CD4-positive, alpha-beta T cell treated with Interleukin-17A for 4 hours (primary cell): ENCODE measurements at places on chromosomes 6 and 20.

DNA sequence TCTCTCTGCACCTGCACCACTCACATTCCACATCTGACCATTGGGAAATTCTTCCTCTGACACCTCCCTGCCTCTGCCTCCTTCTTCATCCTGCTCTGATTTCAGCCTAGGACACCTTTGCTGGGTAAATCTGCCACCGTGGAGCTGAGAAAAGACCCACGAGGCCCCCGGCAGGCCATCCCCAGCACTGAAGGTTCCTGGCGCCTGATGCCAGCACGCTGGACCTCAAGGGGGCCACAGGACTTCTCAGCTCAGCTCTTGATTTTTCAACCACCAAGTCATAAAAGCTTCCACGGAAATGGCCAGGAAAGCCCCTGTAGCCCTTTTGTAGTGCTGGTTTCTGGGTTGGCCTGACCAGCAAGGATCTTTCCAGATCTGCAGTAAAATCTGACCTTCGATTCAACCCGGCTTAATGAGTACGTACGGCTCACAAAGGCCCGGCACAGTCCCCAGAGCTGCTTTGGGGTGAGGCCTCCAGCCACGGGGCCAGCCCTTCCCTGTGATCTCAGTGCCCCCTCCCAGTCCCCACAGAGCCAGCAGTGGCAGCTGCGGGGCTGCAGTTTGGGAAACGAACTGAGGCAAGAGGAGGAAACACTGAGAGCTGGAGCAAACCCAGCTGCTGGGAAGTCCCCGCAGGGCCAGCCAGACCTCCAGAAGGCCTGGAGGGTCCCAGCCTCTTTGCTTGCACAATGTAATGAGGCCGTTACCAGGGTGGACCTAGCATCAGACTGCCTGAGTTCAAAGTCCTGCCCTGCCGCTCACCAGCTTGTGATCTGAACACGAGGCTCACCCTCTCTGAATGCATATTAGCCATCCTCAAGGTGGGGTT lies 157.5 kb downstream of the BMP7 start:
- DNase-seq, result no peak

GRCh38 chr20:53492212-53492611 lies 101.4 kb downstream of the ZNF217 start:
- DNase-seq, result no peak

GRCh38 chr20:41045671-41046070 lies 17.0 kb downstream of the TOP1 start:
- no peak for DNase-seq

GRCh38 chr6:38020593-38020992 lies 201.1 kb downstream of the ZFAND3 start:
- no peak for DNase-seq

DNA sequence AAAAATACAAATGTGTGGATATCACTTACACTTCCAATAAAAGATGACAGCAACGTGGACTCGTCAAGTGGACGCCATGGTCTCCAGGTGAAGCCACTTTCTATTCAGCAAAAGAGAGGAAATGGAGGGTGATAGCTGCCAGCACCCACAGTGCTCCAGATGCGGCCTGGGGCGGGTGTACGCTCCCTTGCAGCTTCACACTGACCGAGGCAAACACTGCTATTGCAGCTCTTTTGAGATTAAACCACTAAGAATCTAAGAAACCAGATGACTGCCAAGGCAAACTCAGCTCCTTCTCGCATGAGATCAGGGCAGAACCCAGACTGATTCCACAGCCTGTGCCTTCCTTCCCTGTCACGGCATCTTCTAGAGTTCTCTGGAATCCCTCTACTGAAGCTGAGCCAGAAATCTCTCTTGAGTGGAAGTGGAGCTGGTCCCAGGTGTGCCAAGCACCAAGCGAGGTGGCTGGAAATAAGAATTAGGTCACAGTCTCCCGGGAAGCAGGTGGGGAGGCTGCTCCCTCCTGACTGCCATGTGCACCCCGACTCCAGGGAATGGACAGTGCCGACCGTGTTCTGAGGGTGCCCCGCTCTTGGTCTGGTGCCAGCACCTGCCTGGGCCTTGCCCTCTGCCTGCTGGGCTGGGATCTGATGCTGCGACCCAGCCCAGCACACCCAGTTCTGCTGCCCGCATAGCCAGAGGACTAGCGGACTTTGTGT lies 90.1 kb upstream of the AFDN start:
- DNase-seq, result no peak

GRCh38 chr6:16901782-16902181 lies 140.5 kb upstream of the ATXN1 start:
- no peak for DNase-seq

DNA sequence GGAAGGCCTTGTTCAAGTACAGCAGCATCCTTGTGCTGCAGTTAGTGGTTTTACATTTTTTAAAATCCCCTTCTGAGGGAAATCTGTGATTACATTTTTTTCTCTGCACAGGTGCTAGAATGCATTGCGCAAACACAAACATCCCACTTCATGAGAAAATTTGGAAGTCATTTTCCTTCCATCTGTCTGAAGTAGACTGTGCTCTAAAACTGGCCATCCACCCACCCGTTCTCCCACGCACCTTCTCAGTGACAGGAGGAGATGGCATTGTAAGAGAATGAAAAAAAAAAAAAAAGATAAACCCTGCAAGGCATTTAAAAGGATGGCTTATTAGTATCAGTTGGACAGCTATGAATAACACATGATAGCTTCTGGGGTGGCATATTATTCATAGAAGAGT lies 65.0 kb downstream of the SOBP start:
- DNase-seq, result no peak

GRCh38 chr20:15317546-15318232 lies 980.3 kb upstream of the FLRT3 start:
- no peak for DNase-seq

GRCh38 chr6:24766680-24767462 lies 7.9 kb upstream of the GMNN start:
- no peak for DNase-seq

DNA sequence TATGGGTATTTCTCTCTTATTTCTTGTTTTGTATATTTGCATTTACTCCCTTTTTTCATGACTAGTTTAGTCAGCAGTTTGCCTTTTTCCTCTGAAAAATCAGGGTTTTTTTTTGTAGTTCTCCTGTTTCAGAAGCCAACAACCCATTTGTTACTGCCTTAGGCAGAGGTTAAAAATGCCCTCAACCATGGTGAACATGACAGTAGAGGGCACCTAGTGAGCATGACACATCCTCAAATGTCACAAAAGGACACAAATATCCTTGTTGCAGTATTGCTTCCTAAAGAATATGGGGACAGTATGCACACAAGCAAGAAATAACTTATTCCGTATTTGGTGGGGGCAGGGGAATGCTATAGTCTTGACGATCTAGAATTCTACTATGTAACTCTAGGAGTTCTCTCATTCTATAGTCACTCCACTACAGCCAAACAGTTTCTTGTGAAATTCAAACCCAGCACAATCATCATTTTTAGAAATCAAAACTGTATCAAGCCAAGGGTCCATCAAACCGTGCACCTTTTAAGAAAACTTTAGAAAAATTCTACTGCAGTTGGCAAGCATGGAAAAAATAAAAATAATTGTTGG lies 47.0 kb downstream of the GOPC start:
- no peak for DNase-seq

DNA sequence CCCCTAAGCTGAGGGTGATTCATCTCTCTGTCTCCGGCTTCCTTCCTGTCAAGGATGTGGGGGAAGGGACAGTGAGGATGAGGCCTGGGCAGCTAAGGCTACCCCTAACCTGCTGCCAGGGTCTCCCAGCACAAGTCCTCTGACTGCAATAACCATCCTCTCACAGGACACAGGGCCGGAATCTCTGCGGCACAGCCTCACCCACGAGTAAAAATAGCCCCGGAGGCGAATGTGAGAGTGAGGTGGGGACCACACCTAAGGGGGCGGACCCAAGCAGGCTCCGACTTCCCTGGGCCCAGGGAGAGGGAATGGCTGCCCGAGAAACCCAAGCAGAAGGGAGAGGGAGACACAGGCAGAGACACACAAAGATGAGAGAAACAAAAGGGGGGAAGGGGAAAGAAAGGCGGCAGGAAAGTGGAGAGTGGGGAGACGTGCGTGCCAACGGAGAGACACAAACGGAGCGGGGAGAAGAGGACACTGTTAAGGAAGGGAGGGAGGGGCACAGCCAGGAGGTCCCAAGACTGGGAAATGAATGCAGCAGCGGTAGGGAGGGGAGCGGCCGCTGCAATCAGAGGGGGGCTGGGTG lies 1.4 kb downstream of the CLIC1 start:
- peak; percentile 69 for DNase-seq

DNA sequence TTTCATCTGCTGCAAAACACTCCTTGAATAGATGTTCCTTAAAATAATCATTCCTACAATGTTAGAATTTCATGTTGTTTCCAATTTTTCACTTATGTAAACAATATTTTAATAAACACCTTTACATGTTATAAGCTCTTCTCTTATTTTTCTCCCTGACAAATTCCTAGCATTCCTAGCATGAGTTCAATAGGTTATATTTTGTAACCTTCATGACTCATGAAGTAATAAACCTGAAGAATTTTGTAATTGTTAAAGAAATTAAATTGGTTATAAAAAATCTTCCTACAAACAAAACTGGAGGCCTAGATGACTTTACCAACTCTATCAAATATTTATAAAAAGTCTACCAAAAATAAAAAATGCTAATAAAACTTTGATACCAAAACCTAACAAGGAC lies 66.3 kb downstream of the NT5E start:
- no peak for DNase-seq

DNA sequence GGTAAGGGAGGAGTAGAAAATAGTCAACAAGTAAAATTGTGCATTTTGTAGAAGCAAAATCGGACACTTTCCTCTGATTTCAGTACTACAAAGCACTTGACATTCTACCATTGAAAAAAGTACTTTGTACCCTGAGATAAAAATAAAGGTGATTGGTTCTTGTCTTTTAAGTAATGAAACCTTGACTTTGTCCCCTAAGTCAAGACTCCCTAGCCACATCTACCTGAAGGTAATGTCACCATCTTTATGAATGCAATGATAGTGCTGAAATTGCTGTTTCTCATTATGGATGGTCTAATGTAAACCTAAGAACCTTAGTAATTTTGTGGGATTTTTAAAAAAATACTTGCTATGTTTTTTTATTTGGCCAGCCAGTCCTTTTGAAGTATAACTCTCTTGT lies 2.4 kb upstream of the MAN1A1 start:
- DNase-seq, result no peak

DNA sequence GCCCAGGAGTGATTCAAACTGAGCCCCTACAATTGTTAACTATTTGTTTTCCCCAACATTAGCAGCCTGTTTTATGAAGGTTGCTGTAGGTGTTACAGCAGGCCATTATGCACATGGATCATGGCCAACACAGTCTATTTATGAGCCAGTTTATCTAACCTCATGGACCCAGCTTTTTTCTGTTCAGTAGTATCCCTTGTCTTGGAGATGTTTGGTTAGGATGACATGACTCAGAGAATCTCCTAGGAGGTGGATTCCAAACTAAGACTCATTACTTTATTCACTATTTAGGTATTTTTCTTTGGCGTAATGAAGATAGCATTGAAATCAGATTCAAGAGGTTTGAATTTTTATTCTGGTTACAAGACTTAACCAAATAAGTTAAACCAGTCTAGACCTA lies 62.8 kb upstream of the TFB1M start:
- DNase-seq, result no peak

GRCh38 chr6:13139119-13139518 lies 189.2 kb downstream of the TBC1D7 start:
- no peak for DNase-seq

DNA sequence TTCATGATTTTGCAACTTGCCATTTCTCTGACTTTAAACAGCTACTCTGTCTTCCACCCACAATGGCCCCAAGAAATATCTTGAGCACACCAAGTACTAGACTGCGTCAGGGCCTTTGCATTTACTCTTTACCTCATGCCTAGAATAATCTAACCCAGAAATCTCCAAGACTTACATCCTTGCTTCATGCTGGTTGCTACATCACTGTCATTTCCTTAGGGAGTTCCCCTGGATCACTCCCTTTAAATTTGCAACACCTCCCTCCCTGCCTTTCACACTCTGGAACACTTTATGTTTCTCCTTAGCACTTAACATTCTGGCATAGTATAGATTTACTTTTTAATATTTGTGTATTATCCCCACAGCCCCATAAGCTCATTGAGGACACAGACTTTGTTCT lies 4.9 kb upstream of the ELOVL5 start:
- DNase-seq, result no peak

DNA sequence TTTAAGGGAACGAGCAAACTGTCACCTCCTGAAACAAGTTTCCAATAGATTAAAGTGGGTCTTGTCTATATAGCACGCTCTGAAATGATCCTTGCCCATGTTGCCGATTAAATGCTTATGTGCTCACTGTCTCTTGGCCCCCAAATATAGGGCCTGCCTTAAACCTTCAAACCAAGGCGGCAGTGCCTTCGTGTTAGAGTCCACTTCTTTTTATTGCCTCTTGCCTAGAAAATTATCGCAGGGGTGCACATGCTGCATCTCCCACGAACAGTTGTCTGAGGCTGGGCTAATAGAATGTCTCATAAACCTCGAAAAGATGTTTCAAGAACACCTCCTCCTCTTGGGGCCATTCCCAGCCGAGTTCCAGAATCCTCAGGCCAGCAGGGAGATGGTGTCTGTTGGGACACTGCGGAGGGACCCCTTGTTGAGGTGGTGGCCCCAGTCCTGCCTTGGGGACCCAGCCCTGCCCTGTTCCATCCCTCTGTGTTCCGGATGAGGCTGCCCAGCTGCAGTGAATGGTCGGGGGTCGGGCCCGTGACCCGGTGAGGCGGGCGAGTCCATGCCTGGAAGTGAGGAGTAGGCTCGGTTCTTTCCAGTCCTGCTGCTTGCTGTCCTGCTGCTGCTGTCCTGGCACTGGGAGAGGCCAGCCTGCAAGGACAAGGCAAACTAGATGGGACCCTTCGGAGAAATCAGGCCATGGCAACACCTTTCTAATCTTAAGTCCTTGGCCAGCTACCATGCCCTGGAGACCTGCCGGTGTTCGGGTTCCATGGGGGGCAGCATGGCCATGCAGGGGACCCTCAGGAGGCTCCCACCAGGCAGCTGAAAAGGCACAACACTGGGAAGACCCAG lies 34.7 kb upstream of the SLCO4A1 start:
- DNase-seq, result no peak

- no peak for DNase-seq
These were observed 340.7 kb downstream of the ADGRB3 start for GRCh38 chr6:68975816-68976215.

- DNase-seq, result no peak
These were observed 12.0 kb upstream of the PRDM1 start for GRCh38 chr6:106074146-106074545.

DNA sequence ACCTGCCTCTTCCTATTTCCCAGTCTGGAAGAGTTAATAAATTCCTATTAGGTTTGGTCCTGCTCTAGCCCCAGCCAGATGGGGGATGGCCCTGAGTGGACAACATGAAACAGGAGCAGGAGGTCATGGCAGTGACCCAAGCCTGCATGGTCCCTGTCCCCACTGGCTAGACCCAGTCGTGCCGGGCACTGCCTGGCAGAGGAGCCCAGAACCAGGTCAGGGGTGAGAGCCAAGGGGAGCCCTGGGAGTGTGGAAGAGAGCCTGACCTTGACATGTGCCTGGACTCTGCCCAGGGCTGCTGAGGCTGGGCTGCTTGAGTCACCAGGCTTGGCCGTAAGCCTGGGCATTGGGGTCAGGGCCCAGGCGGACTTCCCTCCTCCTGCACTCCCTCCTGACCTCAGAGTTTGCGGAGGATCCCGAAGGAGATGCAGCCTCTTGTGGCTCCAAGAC lies 3.6 kb downstream of the AVP start:
- DNase-seq, result no peak
